Activated naive CD8-positive, alpha-beta T cell treated with anti-CD3 and anti-CD28 coated beads, Interleukin-2, amount 50 U/mL, for 24 hours (primary cell): ENCODE measurements at places on chromosomes 3 and 15.

GRCh38 chr3:12992629-12993516, 80.4 kb downstream of the IQSEC1 start:
- peak overlapping the region; percentile 32 for H3K4me3 ChIP-seq
- H3K4me1 ChIP-seq, result peaks cover 39% of the 10 kb centered on the region
- H3K27ac ChIP-seq, result no peak overlapping the region
- peaks cover 6% of the 10 kb centered on the region for H3K36me3 ChIP-seq
- no peak for DNase-seq

DNA sequence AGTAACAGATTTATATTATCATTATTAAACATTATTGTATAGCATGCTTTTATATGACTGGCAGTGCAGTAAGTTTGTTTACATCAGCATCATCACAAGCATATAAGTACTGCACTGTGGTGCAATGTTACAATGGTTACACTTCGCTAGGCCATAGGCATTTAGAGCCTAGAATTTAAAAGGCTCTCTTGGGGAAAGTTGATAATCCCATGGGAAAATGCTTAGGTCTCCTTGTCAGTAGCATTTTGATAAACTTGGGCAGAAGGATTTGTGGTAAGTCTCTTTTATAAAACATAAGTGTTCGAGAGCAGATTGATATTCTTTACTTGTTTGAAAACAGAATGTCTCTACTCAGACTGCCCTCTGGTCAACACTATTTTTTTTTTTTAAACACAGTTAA, 7.5 kb downstream of the DTWD1 start:
- no peak overlapping the region for H3K27ac ChIP-seq
- peaks cover 30% of the 10 kb centered on the region for H3K36me3 ChIP-seq
- no peak for DNase-seq

GRCh38 chr3:87468235-87468634, 191.9 kb upstream of the POU1F1 start:
- H3K27me3 ChIP-seq, result no peaks in the 10 kb centered on the region
- H3K36me3 ChIP-seq, result no peaks in the 10 kb centered on the region

- no peak for DNase-seq
- H3K4me1 ChIP-seq, result no peaks in the 10 kb centered on the region
- H3K27me3 ChIP-seq, result peaks cover 7% of the 10 kb centered on the region
- no peaks in the 10 kb centered on the region for H3K36me3 ChIP-seq
Observed at GRCh38 chr15:91263632-91264531, 163.8 kb downstream of the SV2B start.

DNA sequence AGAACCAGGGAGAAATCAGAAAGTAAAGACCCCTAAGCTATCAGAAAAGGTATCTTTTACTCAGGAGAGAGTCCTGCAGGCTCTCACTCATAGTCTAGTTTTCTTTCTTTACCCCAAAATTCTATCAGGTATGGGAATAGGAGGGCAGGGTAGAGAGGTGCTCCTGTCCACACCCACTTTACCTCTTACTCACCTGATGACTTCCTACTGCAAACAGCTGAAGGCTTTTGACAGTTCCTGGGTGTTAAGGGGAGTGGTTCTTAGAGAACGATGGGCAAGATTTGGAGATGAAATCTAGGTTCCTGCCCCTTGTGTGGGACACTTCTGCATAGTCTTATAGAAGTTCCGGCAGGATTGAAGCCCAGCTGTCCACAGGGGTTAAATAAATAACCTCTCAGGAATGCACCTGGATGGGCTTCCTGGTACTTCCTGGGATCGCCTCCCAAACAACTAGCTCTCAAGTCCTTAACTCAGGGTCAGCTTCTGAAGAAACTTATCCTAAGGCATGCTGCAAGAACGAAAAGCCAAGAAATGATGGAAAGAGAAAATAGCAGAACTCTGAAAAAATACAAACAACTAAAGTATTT, 10.8 kb upstream of the TNFAIP8L3 start:
- H3K36me3 ChIP-seq, result no peaks in the 10 kb centered on the region
- H3K27me3 ChIP-seq, result peaks cover 30% of the 10 kb centered on the region
- no peak overlapping the region for H3K27ac ChIP-seq
- DNase-seq, result no peak
- H3K4me3 ChIP-seq, result no peak overlapping the region
- H3K4me1 ChIP-seq, result no peaks in the 10 kb centered on the region

- H3K36me3 ChIP-seq, result no peaks in the 10 kb centered on the region
- DNase-seq, result no peak
- peaks cover 2% of the 10 kb centered on the region for H3K4me1 ChIP-seq
Observed at GRCh38 chr15:40340740-40341400, at the start of gene CCDC9B. TSS of gene CCDC9B (minus strand) at chr15:40340939. CDS start at chr15:40340819, 120 bp downstream.

- DNase-seq, result no peak
- no peaks in the 10 kb centered on the region for H3K4me1 ChIP-seq
- H3K4me3 ChIP-seq, result no peak overlapping the region
- no peaks in the 10 kb centered on the region for H3K27me3 ChIP-seq
- no peaks in the 10 kb centered on the region for H3K36me3 ChIP-seq
Observed at GRCh38 chr3:113183748-113184661, 27.4 kb upstream of the BOC start.

- H3K4me3 ChIP-seq, result no peak overlapping the region
- no peaks in the 10 kb centered on the region for H3K4me1 ChIP-seq
- no peaks in the 10 kb centered on the region for H3K27me3 ChIP-seq
- H3K36me3 ChIP-seq, result no peaks in the 10 kb centered on the region
- H3K27ac ChIP-seq, result no peak overlapping the region
Observed at GRCh38 chr3:110436209-110436608, 635.4 kb upstream of the NECTIN3 start.

GRCh38 chr15:63347074-63347857, 34.4 kb downstream of the CA12 start:
- no peaks in the 10 kb centered on the region for H3K27me3 ChIP-seq
- H3K36me3 ChIP-seq, result no peaks in the 10 kb centered on the region
- H3K4me1 ChIP-seq, result peaks cover 8% of the 10 kb centered on the region
- no peak overlapping the region for H3K27ac ChIP-seq

DNA sequence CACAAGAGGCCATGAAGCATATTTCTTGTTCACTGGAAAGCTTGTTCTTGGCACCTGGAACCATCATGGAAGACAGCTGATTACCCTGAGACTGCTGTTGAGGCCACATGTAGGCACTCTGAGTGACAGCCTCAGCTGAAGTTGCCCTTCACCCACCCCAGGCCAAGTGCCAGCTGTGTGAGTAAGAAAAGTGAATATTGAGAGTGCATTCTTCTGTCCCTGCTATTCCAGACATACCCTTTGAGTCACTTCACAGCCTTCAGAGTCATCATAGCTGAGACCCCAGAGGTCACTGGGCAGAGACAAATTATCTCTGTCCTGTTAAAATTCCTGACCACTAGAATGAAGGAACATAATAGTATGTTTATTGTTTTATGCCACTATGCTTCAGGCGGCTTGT, 79.6 kb downstream of the NFKBIZ start:
- no peak for DNase-seq
- no peak overlapping the region for H3K4me3 ChIP-seq
- no peaks in the 10 kb centered on the region for H3K36me3 ChIP-seq
- H3K27ac ChIP-seq, result no peak overlapping the region
- peaks cover 2% of the 10 kb centered on the region for H3K27me3 ChIP-seq
- peaks cover 27% of the 10 kb centered on the region for H3K4me1 ChIP-seq

- H3K27ac ChIP-seq, result no peak overlapping the region
- no peak overlapping the region for H3K4me3 ChIP-seq
- H3K4me1 ChIP-seq, result no peaks in the 10 kb centered on the region
- H3K27me3 ChIP-seq, result no peaks in the 10 kb centered on the region
Observed at GRCh38 chr3:169041677-169042171, 621.8 kb downstream of the MECOM start.

- H3K36me3 ChIP-seq, result peaks cover 34% of the 10 kb centered on the region
- H3K27me3 ChIP-seq, result no peaks in the 10 kb centered on the region
- H3K27ac ChIP-seq, result no peak overlapping the region
- no peak for DNase-seq
- H3K4me1 ChIP-seq, result peaks cover 2% of the 10 kb centered on the region
Observed at GRCh38 chr3:15703346-15703745, 94.4 kb downstream of the ANKRD28 start.

- no peaks in the 10 kb centered on the region for H3K4me1 ChIP-seq
- no peak overlapping the region for H3K4me3 ChIP-seq
- DNase-seq, result no peak
- H3K36me3 ChIP-seq, result no peaks in the 10 kb centered on the region
- H3K27me3 ChIP-seq, result peaks cover 2% of the 10 kb centered on the region
- no peak overlapping the region for H3K27ac ChIP-seq
Observed at GRCh38 chr3:68163968-68164367, 509.6 kb upstream of the SUCLG2 start.

- no peak overlapping the region for H3K27ac ChIP-seq
- no peak overlapping the region for H3K4me3 ChIP-seq
- peaks cover 37% of the 10 kb centered on the region for H3K36me3 ChIP-seq
- peaks cover 51% of the 10 kb centered on the region for H3K4me1 ChIP-seq
- no peak for DNase-seq
Observed at GRCh38 chr3:177071496-177072156, 125.7 kb downstream of the TBL1XR1 start.

DNA sequence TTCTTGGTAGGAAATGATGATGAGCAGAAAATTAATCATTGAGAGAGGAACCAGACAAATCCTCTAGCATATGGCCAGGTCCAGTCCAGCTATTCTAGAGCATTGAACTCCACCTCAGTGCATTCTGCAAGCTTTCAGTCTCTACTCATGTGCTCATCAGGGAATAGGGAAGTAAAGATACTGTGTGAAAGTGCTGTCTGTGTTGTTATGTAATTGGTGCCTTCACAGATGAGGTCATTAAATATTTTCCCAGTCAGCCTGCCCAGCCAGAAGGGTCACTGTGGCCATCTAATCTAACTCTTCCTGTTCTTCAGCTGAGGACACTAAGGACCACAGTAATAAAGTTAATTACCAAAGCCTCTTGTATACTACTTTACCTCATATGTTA, 28.2 kb downstream of the C3orf62 start:
- H3K36me3 ChIP-seq, result no peaks in the 10 kb centered on the region
- no peak overlapping the region for H3K4me3 ChIP-seq
- DNase-seq, result no peak
- no peaks in the 10 kb centered on the region for H3K4me1 ChIP-seq

DNA sequence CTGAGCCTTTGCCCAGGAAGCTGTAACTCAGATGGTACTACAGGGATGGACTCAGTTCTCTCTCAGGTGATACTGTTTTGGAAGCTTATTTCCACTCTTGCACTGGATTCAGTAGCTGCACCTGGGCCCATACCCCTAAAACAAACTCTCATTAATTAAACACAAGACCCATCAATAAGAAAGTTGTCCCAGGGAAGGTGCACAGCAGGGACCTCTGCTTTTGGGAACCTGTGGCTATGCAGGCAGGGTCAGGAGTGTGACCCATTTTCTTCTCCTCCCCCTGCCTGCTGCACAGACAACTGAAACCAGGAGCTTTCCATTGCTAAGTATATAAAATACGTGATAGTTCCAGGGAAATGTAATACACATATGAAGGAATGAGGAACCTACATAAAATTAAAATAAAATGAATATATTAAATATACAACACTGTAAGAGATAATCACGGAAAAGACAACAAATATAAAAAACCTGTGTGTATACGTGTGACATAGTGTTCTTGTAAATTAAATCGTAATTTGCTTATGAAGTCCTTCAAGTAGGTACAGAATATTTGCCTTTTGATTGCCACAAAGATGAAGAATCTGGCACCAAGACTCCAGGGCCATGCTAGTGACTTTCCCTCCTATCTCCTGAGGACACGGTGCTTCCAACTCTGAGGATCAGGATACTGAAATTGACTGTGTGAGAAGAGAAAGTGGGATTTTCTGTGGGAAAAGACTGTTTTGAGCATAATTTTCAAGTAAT, 101.6 kb upstream of the GOLGA6L6 start:
- no peaks in the 10 kb centered on the region for H3K4me1 ChIP-seq
- H3K27me3 ChIP-seq, result peaks cover 9% of the 10 kb centered on the region
- no peak overlapping the region for H3K27ac ChIP-seq
- DNase-seq, result no peak
- H3K4me3 ChIP-seq, result no peak overlapping the region

- no peaks in the 10 kb centered on the region for H3K36me3 ChIP-seq
- H3K27ac ChIP-seq, result no peak overlapping the region
- peaks cover 30% of the 10 kb centered on the region for H3K27me3 ChIP-seq
- H3K4me1 ChIP-seq, result no peaks in the 10 kb centered on the region
- H3K4me3 ChIP-seq, result no peak overlapping the region
- no peak for DNase-seq
Observed at GRCh38 chr15:66036859-66037258, 167.6 kb downstream of the RAB11A start.

GRCh38 chr3:194928831-194929577, 243.3 kb downstream of the FAM43A start:
- DNase-seq, result no peak
- peaks cover 11% of the 10 kb centered on the region for H3K27me3 ChIP-seq
- no peak overlapping the region for H3K27ac ChIP-seq
- H3K4me1 ChIP-seq, result no peaks in the 10 kb centered on the region
- no peaks in the 10 kb centered on the region for H3K36me3 ChIP-seq

GRCh38 chr15:100901702-100902435, 17.3 kb upstream of the LRRK1 start:
- peaks cover 2% of the 10 kb centered on the region for H3K4me1 ChIP-seq
- no peak for DNase-seq
- H3K36me3 ChIP-seq, result no peaks in the 10 kb centered on the region

- H3K27me3 ChIP-seq, result no peaks in the 10 kb centered on the region
- H3K4me1 ChIP-seq, result no peaks in the 10 kb centered on the region
- no peak overlapping the region for H3K27ac ChIP-seq
- H3K4me3 ChIP-seq, result no peak overlapping the region
Observed at GRCh38 chr3:20185331-20185678, 701 bp downstream of the SGO1 start.

DNA sequence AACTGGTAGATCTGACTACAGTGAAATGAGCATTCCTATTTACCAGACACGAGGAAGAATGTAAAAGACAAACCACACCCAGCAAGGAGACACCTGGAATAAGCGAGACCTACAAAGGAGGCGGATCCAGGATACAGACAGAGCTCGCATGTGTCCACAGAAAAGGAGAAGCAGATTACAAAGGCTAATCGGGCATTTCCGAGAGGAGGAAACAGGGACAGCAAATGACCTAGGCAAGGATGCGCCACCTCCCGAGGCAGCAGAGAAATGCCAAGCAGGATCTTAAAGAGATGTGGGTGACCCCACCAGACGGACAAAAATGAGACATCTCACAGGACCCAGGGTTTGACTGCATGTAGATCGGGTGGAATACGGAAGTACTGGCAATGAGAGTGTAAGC, 63.2 kb upstream of the IQSEC1 start:
- no peaks in the 10 kb centered on the region for H3K36me3 ChIP-seq
- H3K27me3 ChIP-seq, result peaks cover 8% of the 10 kb centered on the region
- no peak for DNase-seq
- no peak overlapping the region for H3K27ac ChIP-seq
- H3K4me1 ChIP-seq, result peaks cover 3% of the 10 kb centered on the region

- no peak for DNase-seq
- no peak overlapping the region for H3K4me3 ChIP-seq
- no peak overlapping the region for H3K27ac ChIP-seq
- H3K36me3 ChIP-seq, result no peaks in the 10 kb centered on the region
- no peaks in the 10 kb centered on the region for H3K27me3 ChIP-seq
- peaks cover 23% of the 10 kb centered on the region for H3K4me1 ChIP-seq
Observed at GRCh38 chr3:11653298-11654055, 9.8 kb upstream of the VGLL4 start.

GRCh38 chr3:11774296-11774877, 72.3 kb downstream of the TAMM41 start:
- no peak overlapping the region for H3K27ac ChIP-seq
- peaks cover 19% of the 10 kb centered on the region for H3K4me1 ChIP-seq
- no peak for DNase-seq
- no peak overlapping the region for H3K4me3 ChIP-seq

GRCh38 chr3:52246728-52247408, 1.3 kb downstream of the PPM1M start:
- H3K27ac ChIP-seq, result peak overlapping the region; percentile 83
- peaks cover 36% of the 10 kb centered on the region for H3K36me3 ChIP-seq
- no peak for DNase-seq
- H3K4me1 ChIP-seq, result peaks cover 76% of the 10 kb centered on the region
- H3K4me3 ChIP-seq, result peak overlapping the region; percentile 86
